ENCODE measurements at places on chromosomes 7 and 10.
A peak's percentile ranks its signal among the peaks of the same experiment; 100 is the strongest.

DNA sequence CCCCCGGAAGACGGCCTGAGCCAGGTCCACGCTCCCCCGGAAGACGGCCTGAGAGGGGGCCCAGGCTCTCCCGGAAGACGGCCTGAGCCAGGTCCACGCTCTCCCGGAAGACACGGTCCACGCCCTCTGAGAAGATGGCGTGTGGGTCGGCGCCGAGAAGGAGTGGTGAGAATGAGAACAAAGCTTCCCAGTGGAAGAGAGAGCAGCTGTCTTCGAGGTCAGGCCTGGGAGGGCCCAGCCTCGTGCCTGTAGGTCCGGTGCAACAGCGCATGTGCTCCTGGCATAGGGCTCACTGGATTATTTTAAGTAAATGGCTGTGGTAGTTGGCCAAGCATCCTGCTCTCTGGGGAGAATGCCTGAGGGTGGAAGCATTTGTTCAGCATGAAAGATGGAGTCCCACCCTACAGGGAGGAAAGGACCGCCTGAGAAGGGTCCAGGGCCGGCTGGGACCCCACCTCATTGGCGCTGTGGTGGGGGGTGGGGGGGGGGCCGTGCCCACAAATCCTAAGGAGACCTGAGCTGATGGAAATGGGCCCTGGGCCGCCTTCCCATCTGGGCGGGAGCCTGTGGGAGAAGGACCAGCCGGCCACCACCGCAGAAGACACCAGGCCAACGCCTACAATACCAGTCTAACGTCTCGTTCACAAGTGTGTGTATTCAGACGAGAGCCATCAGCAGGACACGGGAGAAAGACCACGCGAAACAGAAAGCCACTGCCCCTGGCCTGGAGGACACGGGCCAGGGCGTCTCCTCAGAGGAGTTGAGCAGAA is 210.0 kb downstream of the WDR37 start:
- DNase-seq, result peak; percentile 15

- no peak for DNase-seq
These were observed 38.3 kb upstream of the PRLHR start for GRCh38 chr10:118633786-118634185.

GRCh38 chr7:30761214-30762156 is 9.6 kb downstream of the INMT start:
- DNase-seq, result no peak

GRCh38 chr7:110891197-110891596 is 199.7 kb upstream of the LRRN3 start:
- no peak for DNase-seq

DNA sequence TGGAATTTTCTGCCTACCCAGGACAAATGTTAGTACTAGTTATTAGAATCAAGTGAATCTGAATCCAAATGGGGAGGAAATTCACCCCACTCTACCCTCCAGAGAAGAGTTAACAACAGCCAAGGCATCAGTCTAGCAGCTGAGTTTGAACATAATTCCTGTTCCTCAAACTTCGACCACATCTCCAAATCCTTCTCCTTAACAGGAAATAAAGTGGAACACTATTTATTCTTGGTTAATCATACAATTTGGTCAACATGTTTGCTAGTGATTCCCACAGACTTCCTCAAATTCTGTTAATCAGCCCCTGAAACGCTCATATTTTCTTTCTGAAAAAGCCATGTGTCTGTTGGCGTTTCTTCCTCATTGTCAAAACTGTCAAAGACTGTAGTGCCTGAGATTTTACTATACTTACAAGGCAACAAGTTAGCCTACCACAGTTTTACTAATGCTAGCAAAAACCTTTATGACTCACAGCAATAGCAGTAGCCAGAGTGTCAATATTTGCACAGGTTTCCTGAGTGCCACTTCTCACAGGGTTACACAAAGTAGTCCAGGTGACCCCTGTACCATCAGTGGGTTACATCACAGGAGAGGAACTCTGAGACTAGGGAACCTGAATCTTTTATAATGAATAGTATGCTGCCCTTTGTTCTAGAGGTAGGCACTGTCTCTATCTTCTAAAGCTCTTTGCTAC is 202.9 kb downstream of the GRM3 start:
- DNase-seq, result no peak

DNA sequence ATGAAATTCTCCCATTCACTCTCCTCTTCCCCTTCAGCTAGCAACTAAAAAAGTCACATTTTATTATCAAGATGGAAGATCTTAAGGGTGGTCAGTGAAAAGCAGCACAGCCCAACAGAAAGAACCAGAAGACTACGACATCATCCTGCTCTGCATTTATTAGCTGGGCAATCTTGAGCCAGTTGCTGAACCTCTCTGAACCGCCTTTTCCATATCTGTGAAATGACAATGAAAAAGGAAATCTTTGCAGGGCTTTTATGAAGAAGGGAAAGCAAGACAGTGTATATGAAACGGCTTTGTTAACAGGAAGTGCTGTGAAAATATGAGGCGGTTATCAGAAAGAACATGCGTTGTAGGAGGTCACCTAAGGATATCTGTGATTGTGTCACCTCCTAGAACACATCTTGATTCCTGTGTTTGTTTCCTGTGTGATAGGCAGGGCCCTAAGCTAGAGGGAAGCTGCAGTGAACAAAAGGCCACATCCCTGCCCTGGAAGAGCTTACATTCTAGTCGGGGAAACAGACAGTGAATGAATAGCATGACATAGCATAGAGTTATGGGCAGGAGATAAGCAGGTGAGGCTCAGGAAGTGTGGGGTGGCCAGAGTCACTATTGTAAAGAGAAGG is 36.0 kb upstream of the KCNMA1 start:
- no peak for DNase-seq

DNA sequence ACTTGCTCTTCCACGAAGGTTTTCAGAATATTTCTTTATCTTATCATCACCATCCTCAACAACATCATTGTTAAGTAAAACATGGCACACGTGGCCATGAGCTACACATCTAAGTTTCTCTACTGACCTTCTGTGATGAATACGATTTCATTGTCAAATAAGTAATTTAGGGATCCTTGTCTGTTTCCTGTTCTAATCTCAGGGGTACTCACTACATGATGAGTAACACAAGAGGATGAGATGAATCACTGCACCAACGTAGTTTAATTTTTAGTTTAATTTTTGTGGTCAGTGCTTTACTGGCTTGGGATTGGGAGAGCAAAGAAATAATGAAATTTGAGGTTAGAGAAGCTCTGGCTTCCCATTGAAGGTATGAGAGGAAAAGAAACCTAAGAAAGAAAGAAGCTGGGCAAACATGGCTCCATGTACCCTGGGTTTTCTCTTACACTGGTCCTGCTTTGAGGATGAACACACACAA is 461.9 kb upstream of the KLF6 start:
- no peak for DNase-seq

- no peak for DNase-seq
These were observed 599.2 kb upstream of the MGMT start for GRCh38 chr10:128867819-128868218.

- no peak for DNase-seq
These were observed 98.3 kb downstream of the TMEM130 start for GRCh38 chr7:98771519-98771918.

- no peak for DNase-seq
These were observed 230.7 kb upstream of the PODXL start for GRCh38 chr7:131787101-131787500.

GRCh38 chr7:141748396-141748795 is 10.2 kb downstream of the SSBP1 start:
- no peak for DNase-seq

DNA sequence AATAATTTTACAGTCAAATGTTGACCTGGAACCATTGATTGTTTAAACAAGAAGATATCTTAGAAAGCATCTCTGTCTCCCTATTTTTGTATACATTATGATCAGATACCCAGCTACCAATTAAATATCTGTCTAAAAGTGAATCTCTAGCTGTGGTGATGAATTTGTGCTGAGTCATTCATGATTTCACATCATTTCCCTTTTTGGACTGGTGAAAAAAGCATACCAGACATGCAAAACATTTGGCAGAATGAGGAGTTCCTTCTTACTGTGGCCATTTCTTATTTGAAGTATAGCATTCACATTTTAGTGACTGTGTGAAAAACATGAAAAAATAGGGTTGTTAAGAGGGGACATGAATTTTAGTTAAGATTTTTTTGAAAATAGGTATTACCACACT is 98.0 kb upstream of the GATA3 start:
- DNase-seq, result no peak

GRCh38 chr10:71889388-71889987 is 38.4 kb upstream of the PSAP start:
- DNase-seq, result no peak

GRCh38 chr10:117431160-117431559 is 55.9 kb upstream of the PDZD8 start:
- no peak for DNase-seq

- DNase-seq, result no peak
These were observed 35.8 kb upstream of the GRID1 start for GRCh38 chr10:86402283-86402941.

GRCh38 chr7:25541877-25542276 is 313.6 kb upstream of the NPVF start:
- no peak for DNase-seq

- DNase-seq, result no peak
These were observed 1.9 kb downstream of the TBXAS1 start for GRCh38 chr7:139830782-139831501.

GRCh38 chr10:78451592-78451991 is 417.9 kb downstream of the RPS24 start:
- no peak for DNase-seq

GRCh38 chr10:129911451-129912165 is 52.5 kb downstream of the EBF3 start:
- DNase-seq, result no peak

Data from activated CD4-positive, CD25-positive, alpha-beta regulatory T cell treated with anti-CD3 and anti-CD28 coated beads, Interleukin-2, amount 50 U/mL, for 72 hours (primary cell).